ENCODE measurements at places on chromosomes 16 and 17.
A peak's percentile ranks its signal among the peaks of the same experiment; 100 is the strongest.

GRCh38 chr17:34391241-34391640 is 28.2 kb upstream of the CCL1 start:
- no peak for DNase-seq

GRCh38 chr17:40490289-40490853 is 11.1 kb downstream of the TNS4 start:
- DNase-seq = peak; percentile 48

- no peak for DNase-seq
Measured at GRCh38 chr17:78950870-78951269, 25.7 kb upstream of the TIMP2 start.

DNA sequence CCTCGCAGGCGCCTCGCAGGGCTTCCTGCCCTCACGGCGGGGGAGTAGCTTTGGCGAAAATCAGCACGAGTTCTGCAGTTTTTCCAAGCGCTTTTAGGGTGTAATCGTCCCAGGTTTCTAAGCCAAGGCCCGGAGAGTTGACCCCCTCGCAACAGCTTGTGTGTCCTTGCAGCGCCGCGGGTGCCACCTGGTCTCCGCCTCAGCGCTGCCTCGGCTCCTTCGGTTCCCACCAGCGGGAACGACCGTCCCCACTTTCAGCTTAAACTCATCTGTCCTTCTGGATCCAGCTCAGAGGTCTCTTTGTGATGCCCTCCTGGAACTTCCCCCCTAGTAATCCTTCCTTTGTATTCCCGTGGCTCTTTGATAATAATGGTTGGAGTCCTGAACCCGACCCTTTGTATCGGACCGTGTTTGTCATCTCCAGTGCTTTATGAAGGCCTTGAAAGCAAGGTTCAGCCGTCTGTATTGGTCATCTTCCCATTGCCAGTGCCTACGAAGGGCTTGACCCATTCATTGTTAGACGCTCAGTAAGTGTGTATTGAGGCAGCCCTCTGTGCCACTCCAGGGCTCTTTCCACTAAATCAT is 858 bp upstream of the SMARCE1 start:
- DNase-seq = no peak

- DNase-seq = peak; percentile 53
Measured at GRCh38 chr17:7173687-7174602, 5.2 kb downstream of the ASGR1 start.

DNA sequence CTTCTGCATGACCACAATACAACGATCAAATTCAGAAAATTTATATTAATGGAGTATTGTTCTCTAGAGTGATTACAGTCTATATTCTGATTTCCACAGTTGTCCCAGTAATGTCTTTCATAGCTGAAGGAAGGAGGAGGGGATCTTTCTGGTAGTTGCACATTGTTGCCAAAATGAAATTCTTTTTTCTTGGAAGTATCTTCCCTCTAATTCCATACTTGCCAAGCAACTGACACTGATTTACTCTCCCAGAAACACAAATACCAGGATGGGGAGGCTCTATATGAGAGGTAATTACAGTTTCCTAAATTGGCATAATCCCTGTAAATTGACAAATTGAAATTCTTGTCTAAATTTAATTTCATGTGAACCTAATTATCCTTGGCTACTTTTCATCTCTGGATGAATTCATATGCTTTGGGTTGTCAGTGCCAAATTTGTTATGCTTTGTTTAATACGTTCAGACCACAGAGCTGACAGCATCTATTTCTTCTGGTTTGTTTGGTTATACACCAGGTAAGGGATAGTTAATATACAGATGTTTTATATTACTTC is 30.0 kb downstream of the NOL11 start:
- DNase-seq = no peak

DNA sequence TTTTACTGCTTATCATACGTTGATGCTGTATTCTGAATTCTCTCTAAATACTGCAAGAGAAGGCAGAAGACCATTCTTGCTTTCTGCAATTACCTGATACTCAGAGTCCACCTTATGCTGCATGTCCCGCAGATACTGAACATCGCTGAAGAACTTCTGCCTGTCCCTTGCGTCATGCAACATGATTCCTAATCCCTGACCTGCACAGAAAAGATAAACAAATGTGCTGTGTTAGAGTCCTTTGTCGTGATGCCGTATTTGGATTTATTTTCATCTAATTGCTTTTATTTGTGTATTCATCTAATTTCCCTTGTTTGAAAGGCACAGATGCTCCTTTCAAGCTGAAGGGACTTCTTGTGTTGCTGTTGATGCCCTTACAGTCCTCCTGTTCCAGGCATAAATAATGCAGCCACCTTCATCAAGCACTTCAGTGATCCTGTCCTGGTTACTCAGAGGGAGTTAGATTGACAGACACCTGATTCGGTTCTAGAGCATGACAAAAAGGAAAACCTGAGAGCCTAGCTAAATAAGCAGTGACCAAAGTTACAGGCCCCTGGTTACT is 6.5 kb downstream of the MARCHF10 start:
- DNase-seq = no peak

- DNase-seq = no peak
Measured at GRCh38 chr16:30346286-30346685, 8.8 kb downstream of the CD2BP2 start.

GRCh38 chr17:43212641-43213490 is 1.2 kb downstream of the TMEM106A start:
- DNase-seq = no peak

DNA sequence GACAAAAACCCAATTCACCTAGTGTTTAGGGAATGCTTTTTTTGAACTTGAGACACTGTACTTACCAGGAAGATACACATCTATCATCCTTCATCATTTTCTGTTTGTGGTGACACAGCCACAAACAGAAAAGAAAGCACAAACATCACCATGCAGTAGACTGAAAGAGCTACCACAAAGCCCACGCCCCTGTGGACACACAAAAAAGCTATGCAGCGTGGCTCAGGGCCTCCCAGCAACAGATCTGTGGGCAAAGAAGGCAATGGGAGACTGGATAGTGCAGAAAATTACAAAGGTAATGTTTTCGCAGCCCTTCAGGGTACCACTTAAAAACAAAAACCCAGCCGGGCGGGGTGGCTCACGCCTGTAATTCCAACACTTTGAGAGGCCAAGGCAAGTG is 9.6 kb downstream of the COTL1 start:
- DNase-seq = no peak

GRCh38 chr16:67333315-67333714 is 6.7 kb downstream of the LRRC36 start:
- DNase-seq = no peak

- no peak for DNase-seq
Measured at GRCh38 chr16:67697422-67698185, 21.5 kb downstream of the GFOD2 start.

- no peak for DNase-seq
Measured at GRCh38 chr16:69863401-69864281, 87.5 kb upstream of the CLEC18A start.

DNA sequence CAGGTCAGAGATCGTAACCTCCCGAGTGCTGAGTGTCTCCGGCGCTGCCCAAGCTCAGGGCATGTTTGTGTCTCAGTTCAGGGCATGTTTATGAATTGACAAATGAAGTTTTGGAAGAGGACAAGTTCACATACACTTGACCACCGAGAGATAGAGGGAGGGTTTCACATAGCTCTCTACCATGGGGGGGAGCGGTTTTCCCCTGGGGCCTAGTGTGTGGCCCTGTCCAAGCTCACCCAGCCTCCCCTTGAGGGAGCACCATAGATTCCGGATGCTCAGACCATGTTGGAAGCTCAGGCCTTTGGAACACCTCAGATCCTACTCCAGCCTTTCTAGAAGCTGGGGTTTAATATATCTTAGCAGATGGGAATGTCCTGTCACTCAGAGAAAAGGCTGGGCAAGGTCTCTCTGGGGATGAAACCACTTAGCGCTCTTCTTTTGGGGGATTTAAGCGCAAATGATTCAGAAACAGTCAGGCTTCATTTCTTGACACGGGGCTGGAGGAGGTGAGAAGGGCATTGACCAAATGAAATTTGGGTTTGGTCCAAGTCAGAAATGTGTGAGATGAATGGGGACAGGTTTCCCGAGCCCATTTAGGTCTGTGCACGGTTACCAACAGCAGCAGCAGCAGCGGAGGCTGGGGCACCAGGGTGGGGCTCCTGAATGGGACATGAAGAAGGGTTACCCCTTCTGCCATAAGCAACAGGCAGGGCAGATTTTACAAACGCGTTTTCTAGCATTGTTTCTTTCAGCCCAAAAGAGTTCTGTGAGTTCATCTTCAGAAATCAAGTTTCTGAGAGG is 96.6 kb downstream of the METRNL start:
- no peak for DNase-seq

- DNase-seq = no peak
Measured at GRCh38 chr16:2974319-2975056, 5.3 kb downstream of the PAQR4 start.

DNA sequence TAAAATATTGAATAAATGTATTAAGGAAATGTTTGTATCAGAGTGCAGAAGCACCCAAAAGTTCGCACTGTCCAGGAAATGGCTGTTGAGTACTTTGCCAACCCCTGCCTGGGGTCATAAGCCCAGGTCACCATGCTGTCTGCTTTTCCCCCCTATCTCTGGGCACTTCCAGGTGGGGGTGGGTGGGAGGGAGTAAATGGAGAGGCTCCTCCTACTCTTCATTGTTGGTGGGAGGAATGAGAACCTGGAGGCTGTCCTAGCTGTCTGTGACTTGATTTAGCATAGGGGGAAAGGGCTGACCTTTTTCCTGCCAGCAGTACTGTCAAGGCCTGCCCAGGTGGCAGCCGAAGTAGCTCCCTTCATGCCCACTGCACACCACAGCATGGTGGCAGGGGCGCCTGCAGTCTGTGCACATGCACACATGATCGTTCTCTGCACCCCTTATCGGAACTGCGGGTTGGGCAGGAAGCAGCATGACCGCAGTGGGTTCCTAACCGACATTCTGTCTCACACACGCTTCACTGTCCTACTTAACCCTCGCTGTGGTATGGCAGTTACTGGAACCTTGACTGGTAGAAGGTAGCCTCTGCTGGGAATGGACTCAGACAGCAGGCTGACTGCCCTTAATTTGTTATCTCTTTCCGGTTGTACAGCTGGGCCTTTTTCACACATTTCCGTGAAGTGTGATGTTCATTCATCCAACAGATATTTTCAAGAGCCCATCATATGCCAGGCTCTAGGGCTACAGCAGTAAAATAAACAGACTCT is 41.5 kb downstream of the LDHD start:
- DNase-seq = no peak

- no peak for DNase-seq
Measured at GRCh38 chr16:593406-593805, 3.5 kb downstream of the RAB40C start.

- DNase-seq = no peak
Measured at GRCh38 chr16:62989480-62989879, 953.2 kb upstream of the CDH8 start.

- no peak for DNase-seq
Measured at GRCh38 chr16:9015489-9015888, 51.8 kb upstream of the USP7 start.

DNA sequence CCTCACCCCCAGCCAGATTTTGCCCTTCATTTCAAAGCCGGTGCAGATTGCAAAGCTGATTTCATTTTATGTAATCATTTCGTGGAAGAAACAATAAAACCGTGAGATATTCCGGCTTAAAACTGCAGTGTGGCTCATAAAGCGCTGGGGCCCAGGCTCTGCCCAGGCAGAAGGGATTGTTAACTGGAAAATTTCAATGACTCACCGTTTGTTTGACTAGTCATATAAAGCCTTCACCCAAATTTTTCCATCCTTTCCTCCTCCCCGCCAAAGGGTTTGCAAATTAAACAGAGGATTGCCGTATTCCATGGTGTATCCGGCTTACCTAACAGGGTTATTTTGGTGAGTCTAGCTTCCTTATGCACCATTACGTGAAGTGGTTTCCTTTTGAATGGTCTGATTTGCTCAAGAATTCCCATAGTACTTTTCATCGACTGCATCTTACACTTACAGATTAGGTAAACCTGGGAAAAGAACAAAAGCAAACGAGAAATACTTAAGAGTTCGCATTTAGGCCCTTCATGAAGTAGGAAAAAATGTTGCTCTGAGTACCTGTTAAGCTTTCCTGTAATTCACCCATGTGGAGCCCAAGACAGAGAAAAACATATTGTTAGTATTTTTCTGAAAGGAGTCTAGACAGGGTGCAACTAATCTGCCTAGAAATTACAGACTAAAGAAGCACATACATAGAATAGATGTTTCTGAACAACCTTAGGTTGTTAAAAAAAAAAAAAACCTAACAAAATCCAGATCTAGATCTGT is 949 bp upstream of the GSPT1 start:
- DNase-seq = no peak

DNA sequence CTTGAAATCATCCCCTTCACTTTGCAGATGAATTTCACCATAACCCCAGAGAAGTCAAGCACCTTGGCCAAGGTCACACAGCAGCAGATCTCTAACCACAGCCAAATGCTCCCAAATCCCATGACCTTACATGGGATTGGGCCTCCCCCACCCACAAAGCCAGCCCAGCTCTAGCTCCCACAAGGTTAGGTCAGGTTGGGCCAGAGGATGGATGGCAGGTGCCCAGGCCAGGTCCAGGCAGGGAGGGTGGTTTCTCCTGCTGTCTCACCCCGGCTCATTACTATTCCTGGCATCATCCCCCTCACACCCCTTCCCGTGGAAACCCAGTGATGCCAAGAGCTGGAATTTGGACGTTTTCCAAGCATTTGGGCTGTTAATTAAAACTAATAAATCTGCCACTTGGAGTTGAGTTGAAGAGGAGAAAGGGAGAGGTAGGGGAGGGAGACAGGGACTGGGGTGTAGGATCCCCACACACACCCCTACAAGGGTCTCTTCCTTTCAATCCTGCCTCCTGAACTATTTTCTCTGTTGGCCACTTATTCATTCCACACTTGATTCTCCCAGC is 181.6 kb downstream of the TMEM132E start:
- DNase-seq = peak; percentile 90

GRCh38 chr17:45098869-45099616 is 33.3 kb downstream of the PLCD3 start:
- peak; percentile 83 for DNase-seq

GRCh38 chr16:86383488-86384262 is 126.7 kb upstream of the FOXF1 start:
- no peak for DNase-seq

DNA sequence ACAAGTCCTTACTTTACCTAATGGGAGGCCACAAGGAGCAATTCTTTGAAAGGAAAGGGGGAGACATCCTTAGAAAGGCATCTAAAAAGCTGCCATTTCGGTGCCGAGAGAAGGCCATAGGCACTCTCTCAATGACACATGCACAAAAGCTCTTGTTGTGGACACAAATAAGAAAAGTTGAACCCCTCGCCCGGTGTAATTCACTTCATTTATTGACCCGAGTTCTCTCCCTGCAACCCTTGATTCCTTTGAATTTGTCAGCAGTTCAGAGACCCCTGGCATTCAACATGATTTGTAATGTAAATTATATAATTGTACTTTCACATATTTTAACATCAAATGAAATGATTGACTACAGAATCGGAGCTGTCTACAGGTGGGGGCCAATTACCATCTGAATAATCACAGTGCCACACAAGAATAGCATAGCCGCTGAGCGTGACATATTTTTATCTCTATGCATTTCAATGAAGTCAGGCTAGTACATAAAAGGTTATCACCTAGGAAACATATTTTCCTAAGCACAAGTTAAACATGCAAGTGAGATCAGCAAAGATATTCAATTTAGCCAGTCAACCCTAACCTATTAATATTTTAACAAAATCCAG is 66.7 kb downstream of the IRX6 start:
- no peak for DNase-seq
